Activated naive CD4-positive, alpha-beta T cell treated with anti-CD3 and anti-CD28 coated beads for 36 hours (primary cell): ENCODE measurements at places on chromosomes 1 and 21. TPM values are rescaled to one million over a fixed set of nuclear protein-coding genes. Genes with fewer than 3 reads are reported as not detected.

Gene SPSB1
- 5.0 TPM for total RNA-seq

- H3K4me1 ChIP-seq: no peaks in the 10 kb centered on the region
- no peak overlapping the region for H3K27ac ChIP-seq
- no peak for DNase-seq
- no peak overlapping the region for H3K4me3 ChIP-seq
- peaks cover 19% of the 10 kb centered on the region for H3K36me3 ChIP-seq
- no peaks in the 10 kb centered on the region for H3K27me3 ChIP-seq
Measured at GRCh38 chr1:230948301-230948700, 30.4 kb downstream of the TTC13 start.

- H3K36me3 ChIP-seq: no peaks in the 10 kb centered on the region
- no peak overlapping the region for H3K4me3 ChIP-seq
- H3K4me1 ChIP-seq: no peaks in the 10 kb centered on the region
- no peaks in the 10 kb centered on the region for H3K27me3 ChIP-seq
- H3K27ac ChIP-seq: no peak overlapping the region
- no peak for DNase-seq
Measured at GRCh38 chr21:35368326-35368725, 319.2 kb upstream of the RUNX1 start.

- H3K27ac ChIP-seq: no peak overlapping the region
- H3K4me1 ChIP-seq: peaks cover 2% of the 10 kb centered on the region
- DNase-seq: no peak
- no peaks in the 10 kb centered on the region for H3K36me3 ChIP-seq
Measured at GRCh38 chr1:3014050-3014440, 7.2 kb upstream of the ACTRT2 start.

DNA sequence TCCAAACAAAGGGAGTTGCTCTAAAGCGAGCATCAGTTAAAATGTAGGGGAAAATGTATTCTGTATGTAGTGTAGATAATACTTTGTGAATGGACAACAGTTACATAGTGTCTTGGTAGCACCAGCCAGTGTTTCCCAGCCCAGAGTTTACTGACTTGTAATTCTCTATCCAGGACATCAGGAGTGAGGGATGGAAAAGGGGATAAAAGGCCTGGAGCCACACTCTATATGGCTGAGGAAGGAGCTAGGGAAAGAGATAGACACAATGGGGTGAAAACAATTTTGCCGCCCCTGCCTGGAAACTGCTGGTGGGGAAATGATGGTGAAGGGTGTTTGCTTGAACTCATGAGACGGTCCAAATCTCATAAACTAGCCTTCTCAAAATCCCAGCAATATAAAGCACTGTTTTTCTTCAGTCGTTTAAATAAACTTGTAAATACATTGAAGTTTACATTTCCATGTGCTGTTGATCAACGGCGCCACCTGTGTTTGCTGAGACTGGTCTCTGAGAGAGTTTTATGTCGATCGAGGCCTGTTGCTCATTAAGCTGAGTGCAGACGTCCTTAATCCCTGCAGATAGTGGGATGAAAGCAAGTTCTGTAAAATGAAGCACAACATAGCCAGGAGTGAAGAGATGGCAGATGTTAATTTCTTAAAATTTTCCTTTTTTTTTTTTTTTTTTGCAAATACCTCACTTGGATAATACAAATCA lies 27.9 kb upstream of the AGO1 start:
- no peak for DNase-seq
- no peaks in the 10 kb centered on the region for H3K4me1 ChIP-seq
- no peaks in the 10 kb centered on the region for H3K27me3 ChIP-seq
- no peak overlapping the region for H3K4me3 ChIP-seq

GRCh38 chr1:3657096-3657475 lies 4.8 kb downstream of the TP73 start:
- H3K4me1 ChIP-seq: no peaks in the 10 kb centered on the region
- peaks cover 40% of the 10 kb centered on the region for H3K27me3 ChIP-seq
- no peak overlapping the region for H3K4me3 ChIP-seq

- H3K27me3 ChIP-seq: no peaks in the 10 kb centered on the region
- H3K27ac ChIP-seq: no peak overlapping the region
- H3K4me3 ChIP-seq: no peak overlapping the region
- DNase-seq: no peak
- peaks cover 12% of the 10 kb centered on the region for H3K4me1 ChIP-seq
Measured at GRCh38 chr1:32948905-32949304, 15.7 kb downstream of the RNF19B start.
